ENCODE measurements at places on chromosomes 5 and 9.
A peak's percentile ranks its signal among the peaks of the same experiment; 100 is the strongest.

DNA sequence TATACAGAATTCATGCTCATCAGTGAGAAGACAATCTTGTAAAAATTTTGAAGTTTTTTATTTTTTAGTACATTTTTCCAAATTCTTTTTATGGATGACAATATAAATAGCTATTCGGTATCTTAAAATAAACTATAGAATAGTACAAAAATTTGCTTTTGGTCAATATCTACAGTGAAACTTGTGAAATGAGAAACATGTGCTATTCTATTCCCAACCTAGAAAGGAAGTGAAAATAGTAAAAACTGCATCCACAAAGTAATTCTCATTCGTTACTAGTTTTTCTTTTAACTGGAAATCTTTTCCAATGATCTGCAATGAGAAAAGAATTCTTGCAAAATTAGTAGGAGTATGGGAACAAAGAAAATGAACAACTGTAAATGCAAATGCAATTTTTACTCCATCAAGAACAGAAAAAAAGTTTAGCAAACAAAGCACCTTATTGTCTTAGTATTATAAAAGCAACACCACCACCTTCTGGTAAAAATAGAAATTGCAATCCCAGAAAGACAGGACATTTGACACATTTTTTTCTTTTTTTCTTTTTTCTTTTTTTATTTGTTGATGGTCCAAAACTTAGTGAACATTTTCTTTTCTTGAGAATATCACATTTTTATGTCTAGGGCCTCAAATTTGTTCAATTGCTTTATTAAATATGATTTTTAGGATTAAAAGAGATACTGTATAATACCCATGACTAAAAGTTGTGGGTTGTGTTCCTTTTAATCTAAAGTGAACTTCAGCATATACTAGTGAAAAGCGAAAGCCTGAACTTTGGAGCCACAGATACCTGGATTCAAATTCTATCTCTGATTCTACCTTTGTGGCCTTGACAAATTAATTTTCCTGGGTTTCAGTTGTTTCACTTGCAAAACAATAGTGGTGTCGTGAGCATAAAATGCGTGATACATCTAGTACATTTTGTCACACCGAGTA lies 72.3 kb downstream of the SLCO4C1 start:
- DNase-seq = peak; percentile 46

- no peak for DNase-seq
Observed at GRCh38 chr9:112553256-112553826, 66.7 kb downstream of the KIAA1958 start.

DNA sequence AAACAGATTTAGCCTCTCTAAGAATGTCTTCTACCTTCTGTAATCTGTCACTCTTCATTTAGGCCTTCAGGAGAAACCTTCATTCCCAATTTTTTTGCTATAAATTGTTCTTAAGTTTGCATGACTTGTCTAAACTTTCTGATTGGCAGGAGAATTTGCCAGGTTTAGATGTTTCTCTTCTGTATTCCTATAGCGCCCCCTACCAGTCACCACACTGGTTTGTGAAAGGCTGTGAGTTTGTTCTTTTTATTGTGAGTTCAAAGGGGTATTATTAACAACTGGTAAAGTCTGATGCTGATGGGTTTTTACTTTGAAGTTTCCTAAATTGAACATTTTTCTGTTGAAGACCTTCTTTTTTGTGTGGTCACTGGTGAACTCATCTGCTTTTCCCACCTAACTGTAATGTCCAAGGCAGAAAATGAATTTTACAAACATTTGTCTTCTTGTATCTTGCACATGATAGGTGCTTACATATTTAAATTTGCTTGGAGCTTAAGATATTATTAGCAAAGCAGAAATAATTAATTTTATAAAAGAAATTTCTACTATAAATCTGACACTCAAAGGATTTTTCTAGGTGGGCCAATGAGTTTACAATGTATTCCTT lies 18.4 kb upstream of the F2RL2 start:
- no peak for DNase-seq

- DNase-seq = no peak
Observed at GRCh38 chr5:157046041-157046440, 12.9 kb downstream of the HAVCR1 start.

GRCh38 chr9:113808391-113809358 lies 67.4 kb upstream of the ZNF618 start:
- no peak for DNase-seq

DNA sequence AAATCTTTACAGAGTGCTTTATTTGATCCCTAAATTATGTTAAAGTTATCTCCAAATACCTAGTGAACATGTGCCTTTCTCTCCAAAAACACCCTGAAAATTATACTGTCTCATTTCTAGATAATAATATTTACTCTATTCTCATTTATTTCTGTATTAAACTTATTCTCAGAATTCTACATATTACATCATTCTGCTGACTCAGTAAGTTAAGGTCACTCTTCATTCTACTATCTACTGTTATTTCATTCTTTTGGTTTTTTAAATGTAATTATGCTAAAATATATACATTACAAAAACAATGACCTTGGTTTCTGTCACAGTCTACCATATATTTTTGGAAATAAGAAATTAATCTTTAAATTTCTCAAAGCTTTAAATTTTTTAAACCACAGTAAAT lies 96.2 kb downstream of the RICTOR start:
- DNase-seq = no peak

GRCh38 chr9:41229408-41230401 lies 40.6 kb upstream of the ZNG1F start:
- no peak for DNase-seq

DNA sequence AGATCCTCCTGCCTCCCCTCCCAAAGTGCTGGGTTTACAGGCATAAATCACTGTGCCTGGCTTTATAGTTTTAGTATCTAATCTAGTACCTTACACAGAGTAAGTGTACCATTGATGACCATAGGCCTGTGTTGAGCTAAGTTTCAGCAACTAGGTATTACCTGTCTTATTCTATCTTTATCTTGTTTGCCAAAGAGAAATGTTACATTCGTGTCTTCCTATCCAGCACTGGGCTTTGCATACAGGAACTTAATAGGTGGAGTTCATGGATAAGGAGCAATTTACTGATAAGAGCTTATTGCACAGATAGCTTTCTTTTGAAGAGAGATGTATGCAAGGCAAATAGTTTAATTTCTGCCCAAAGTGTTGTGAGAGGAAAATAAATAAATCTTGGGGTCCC lies 30.5 kb downstream of the TXNDC8 start:
- DNase-seq = no peak

DNA sequence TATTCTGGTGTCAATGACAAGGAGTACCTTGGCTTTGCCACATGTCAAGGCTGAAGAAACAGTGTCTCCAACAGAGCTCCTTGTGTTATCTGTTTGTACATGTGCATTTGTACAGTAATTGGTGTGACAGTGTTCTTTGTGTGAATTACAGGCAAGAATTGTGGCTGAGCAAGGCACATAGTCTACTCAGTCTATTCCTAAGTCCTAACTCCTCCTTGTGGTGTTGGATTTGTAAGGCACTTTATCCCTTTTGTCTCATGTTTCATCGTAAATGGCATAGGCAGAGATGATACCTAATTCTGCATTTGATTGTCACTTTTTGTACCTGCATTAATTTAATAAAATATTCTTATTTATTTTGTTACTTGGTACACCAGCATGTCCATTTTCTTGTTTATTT lies 19.8 kb downstream of the CD274 start:
- DNase-seq = no peak

DNA sequence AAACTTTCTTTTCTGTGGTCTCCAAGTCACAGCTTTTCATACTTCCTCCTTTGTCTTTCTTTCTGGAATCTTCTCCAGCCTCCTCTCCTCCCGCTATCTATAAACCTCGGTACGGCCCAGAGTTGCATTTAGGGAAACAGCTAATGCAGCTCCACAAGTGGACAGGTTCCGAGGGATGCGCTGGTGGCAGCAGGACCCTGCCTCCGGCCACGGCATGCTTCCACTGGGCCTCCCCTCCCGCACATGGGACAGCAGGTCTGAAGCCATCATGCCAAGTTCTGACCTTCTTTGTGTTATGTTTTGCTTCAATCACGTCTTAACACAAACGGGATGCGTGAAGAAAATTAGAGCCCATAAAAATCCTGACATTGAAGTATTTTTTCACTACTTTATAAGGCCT lies 136.9 kb downstream of the IRX2 start:
- DNase-seq = no peak

GRCh38 chr5:91111473-91112238 lies 271.5 kb downstream of the ARRDC3 start:
- no peak for DNase-seq

DNA sequence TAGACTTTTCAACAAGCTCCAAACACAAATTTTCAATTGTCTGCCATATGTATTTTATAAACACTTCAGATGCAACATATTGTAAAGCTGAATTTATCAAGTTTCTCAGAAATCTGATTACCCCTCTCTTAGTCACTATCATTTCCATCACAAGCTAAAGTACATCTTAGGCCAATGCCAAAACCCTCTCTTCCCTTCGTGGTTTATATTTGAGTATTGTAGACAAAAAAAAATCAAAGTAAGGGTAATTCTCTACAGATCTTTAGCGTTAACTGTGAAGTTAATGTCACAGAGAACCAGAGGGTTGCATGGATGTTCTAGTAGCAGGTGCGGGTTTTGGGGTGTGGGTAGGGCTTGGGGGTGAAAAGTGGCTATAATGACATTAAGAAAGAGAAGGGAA lies 387.7 kb upstream of the PTGER4 start:
- DNase-seq = no peak

- peak; percentile 13 for DNase-seq
Observed at GRCh38 chr5:59766427-59767210, 126.9 kb downstream of the PDE4D start.

GRCh38 chr9:72480921-72481320 lies 40.5 kb upstream of the TMC1 start:
- DNase-seq = no peak

DNA sequence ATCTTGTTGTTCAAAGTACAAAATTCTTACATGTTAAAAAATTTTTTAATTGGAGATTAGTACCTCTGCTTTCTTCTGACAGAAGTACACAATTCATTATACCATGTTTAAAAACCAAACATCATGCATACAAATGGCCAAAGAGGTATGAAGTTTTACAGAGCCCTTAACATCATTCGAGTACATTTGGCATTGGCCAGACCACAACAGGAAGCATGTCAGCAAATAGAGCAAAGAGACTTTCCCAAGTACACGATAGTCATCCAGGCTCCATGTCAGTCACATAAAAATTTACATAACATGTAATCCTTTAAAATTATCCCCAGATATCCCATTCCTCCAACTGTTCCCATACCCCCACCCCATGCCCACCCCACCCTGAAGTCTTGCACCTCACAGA lies 22.5 kb downstream of the HMGCS1 start:
- DNase-seq = no peak

GRCh38 chr9:20670395-20670794 lies 13.7 kb upstream of the FOCAD start:
- no peak for DNase-seq

DNA sequence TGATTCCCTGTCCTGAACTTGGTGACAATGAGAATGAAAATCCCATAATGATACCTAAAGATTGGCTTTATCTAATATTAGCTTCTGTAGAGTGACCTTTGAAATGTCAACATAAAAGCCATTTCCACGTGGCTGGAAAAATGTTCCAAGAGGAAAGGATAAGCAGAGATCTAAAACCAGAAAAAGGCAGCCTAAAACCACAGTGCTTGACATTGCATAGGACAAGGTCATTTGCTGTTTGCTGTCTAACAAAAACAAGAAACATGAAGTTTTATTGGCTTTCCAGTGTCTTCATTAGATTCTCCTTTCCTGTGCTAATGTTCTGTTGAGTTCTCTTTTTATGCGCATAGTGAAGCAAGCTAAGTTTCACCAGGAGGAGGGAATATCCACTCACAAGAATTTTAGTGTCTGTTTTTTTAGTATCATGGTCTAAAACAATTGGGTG lies 44.6 kb downstream of the CPEB4 start:
- DNase-seq = no peak

- DNase-seq = no peak
Observed at GRCh38 chr5:97844797-97845196, 661.8 kb upstream of the RIOK2 start.

GRCh38 chr9:129865668-129866320 lies 30.5 kb downstream of the USP20 start:
- no peak for DNase-seq

GRCh38 chr5:167843881-167844572 lies 447.4 kb upstream of the WWC1 start:
- DNase-seq = no peak

GRCh38 chr9:108085294-108085693 lies 595.7 kb upstream of the KLF4 start:
- DNase-seq = no peak

DNA sequence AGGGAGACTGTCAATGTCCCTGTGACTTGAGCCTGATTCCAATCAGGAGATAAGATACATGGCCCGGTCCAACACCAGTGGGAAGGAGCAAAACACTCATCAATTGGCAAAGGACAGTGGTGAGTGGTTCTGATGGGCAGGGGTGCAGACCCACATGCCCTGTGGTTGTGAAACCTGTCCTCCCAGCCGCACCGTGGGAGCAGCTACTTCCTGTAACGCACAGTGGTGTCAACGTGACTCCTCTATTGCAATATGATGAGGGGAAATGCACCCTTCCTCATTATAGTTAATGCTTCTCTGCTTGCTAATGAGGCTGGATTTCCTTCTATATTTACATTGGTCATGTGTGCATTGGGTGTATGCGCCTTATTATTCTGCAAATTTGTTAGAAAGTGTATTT lies 223.0 kb downstream of the IRX1 start:
- no peak for DNase-seq

- DNase-seq = no peak
Observed at GRCh38 chr5:63263411-63263810, 684.8 kb downstream of the LRRC70 start.

DNA sequence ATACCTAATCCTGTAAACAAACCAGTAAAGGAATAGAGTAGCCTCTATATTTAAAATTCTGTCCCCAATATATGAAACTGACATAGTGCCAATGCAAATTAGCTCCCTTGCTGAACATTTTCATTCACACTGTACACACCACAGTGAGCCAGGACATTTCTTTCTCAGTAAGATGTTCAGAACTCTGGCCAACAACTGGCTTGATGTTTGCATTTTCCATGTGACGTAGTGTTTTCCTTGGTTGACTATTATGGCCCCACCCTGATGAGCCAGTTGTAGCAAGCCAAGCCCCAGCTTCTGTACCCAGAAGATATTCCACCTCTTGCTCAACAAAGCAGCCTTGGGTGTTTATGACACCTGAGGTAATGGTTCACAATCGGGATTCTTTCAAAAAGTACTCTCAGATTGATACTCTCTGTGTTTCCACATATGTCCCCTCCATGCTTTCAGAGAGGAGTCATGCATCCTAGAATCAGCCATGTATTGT lies 17.7 kb upstream of the ANXA1 start:
- no peak for DNase-seq

DNA sequence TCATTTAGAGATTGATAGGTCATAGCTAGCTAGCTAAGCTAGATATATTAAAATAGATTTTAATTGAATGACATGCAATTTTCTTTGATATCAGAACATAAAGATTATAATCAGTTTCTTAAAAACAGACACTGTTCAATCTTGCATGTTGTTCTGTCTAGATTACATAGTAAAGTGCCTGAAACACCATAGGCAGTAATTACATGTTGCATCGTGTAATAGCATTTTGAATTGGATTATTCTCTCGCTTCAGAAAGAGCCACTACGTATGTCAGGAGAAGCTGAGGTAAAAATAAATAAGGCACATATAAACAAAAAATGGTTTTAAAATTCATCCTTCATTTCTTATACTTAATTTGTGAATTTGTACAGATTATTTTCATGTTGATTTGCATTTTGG lies 148.0 kb upstream of the CDH12 start:
- no peak for DNase-seq

Data from NCI-H146 (cell line).